ENCODE measurements at places on chromosomes 5 and 9.

DNA sequence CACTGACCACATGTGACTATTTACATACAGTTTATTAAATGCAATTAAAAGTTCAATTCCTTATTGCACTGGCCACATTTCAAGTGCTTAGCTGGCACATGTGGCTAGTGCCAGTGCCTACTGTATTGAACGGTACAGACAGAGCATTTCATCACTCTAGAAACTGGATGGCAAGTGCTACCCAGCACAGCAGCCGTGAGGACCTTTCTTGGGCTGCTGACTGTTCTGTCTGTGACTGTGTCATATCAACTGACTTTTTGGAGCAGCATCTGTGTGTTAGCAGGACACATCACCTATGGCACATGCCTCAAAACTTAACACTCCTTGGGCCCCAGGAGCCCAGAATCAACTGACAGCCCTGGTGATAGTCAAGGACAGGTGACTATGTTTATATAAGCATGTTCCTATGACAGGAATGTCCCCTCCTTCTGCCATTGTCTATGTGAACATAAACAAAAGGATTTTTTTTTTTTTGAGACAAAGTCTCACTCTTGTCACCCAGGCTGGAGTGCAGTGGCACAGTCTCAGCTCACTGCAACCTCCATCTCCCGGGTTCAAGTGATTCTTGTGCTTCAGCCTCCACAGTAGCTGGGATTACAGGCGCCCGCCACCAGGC, 8.9 kb downstream of the IRF1 start:
- DNase-seq: no peak

GRCh38 chr5:124697501-124697900, 48.9 kb downstream of the ZNF608 start:
- DNase-seq: no peak

DNA sequence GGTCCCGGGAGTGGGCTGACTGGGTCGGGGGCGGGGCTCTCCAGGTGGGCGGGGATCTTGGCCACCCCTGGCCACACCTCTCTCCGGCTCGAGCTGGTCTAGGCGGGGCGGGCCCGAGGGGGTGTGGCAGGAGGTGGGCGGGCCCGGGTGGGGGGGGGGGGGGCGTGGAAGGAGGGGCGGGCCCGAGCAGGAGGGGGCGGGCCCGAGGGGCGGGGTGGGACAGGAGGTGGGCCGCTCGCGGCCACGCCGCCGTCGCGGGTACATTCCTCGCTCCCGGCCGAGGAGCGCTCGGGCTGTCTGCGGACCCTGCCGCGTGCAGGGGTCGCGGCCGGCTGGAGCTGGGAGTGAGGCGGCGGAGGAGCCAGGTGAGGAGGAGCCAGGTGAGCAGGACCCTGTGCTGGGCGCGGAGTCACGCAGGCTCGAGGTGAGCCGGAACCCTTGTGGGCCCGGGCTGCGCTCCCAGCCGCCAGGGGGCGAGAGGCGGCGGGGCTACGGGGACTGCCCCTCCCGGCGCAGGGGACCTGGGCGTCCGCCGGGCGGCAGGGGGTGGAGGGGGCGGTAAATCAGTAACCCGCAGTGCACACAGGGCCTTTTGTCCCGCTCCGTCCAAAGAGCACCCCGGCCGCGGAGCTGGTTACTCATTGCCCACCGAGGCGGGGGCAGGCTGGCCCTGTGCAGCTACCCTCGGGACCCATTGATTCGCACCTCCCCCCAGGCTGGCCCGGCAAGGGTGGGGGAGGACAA, at the start of gene FGFR4:
TSS of gene FGFR4 (plus strand) at position 262 of the 744 bp plus-strand sequence. CDS start 2,688 bp downstream, outside the sequence.
- no peak for DNase-seq

DNA sequence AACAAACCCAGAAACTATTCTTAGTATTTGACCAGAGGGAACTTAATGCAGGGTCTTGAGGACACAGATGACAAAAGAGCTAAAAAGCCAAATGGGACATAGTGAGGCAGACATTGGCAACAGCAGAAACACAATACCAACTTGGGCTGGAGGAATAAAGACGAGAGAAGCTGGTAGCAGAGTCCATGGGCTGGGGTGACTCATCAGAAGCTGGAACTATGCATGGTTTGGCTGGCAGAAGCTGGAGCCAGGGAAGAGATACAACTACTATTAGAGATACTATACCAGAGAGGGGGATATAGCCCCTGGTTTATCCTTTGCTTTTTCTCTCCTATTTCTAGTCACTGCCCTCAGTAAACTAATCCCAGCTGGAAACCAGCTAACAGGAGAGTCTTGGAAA, 29.2 kb upstream of the DPYSL3 start:
- no peak for DNase-seq

DNA sequence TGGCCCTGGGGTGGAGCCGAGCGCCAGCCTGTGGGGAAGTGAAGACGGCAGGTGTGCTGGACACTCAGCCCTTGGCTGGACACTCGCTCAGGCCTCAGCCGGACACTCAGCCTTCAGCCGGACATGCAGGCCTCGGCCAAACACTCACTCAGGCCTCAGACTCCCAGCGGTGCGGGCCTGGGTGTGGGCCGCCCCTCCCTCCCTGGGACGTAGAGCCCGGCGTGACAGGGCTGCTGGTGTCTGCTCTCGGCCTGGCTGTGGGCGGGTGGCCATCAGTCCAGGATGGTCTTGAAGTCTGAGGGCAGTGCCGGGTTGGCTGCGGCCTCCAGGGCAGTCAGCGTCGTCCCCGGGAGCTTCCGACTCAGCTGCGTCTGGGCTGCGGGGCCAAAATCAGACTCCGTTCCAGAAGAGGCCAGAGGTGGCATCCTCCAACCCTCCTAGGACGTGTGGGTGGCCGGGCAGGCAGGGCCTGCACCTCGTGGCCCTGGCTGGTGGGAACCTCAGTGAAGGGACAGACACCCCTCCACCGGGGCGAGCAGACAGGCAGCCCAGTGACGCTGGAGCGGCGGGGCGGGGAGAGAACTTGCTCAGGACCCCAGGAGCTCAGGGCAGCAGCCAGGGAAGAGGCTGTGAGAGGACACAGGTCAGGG, 28.4 kb downstream of the SLC6A18 start:
- no peak for DNase-seq

DNA sequence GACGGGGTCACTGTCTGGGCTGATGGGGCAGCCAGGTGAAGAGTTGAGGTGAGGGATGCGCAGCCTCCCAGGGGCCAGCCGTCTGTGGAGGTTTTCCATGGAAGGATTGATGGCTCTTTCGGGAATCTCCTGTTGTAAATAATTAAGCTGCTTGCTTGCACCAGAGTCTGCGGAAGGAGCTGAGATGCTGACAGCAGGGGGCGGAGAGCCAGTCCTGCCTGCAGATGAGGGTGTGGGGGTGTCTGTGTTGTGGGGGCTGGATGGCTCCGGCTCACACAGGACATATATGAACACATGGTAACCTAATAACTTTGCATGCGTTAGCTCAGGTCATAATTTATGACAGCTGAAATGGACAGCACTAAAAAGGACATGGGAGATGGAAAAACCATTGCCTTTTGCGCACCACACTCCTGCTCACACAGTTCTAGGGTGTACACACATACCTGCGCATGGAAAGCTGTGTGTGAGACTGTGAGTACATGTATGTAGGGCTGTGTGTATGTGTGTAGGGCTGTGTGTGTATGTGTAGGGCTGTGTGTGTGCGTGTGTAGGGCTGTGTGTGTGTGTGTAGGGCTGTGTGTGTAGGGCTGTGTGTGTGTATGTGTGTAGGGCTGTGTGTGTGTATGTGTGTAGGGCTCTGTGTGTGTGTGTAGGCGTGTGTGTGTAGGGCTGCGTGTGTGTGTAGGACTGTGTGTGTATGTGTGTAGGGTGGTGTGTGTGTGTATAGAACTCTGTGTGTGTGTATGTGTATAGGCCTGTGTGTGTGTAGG, 36.8 kb upstream of the SEMA4D start:
- DNase-seq: no peak

- no peak for DNase-seq
These were observed 17.4 kb upstream of the KCNIP1 start for GRCh38 chr5:170486371-170486770.

DNA sequence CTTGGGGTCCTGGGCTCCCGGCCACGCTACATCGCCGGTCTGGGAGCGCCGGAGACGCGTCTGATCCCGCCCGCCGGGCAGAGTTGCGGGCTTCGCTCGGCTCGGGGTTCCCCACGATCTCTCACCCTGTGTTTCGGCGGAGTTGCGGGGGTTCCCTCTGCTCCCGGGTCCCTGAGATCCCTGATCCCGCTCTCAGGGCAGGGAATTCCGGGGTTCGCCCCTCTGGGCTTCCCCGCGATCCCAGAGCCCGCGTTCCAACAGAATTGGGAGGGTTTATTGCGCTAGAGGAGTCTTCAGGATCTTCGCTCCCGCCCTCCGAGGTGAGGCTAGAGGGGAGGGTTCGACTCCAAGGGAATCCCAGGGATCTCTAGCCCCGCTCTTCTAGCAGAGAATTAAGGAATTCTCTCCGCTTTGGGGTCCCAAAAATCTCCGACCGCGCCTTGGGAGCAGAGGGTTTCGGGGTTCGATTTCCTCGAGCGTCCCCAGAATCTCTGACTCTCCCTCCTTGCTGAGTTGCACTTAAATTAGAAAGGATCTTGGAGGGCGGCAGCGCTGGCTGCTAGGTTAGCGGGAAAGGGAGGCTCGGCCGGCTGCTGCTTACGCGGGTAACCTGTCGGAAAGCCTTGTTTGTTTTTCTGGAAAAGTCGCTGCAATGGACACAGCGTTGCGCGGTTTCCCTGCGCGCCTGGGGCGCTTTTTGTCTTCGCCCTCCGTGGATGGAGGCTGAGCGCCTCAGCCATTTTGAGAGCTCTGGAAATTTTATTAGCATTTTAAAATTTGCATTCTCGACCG, 1.3 kb downstream of the DMRT1 start:
- no peak for DNase-seq

DNA sequence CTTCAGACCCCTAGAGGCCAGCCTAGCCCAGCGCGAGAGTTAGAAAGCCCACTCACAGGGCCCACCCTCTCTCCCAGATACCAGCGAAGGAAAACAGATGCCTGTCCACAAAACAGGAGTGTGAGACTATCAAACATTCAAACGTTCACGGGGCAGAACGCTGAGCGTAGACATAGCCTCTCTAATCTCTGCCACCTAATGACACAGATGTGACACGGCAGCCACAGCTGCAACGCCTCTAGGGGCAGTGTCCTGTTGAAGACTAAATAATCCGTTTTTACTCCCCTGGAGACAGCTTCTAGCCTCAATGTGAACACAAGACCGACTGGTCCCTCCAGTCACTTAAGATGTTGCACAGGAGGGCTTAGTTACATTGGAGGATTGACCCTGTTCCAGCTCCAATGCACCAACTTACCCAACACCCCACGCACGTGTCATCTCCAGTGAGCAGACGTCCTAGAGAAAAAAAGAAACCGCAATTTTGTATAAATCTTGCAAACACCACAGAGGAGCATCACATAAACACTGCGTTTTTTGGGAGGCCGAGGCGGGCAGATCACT, 14.3 kb downstream of the DIPK1B start:
- DNase-seq: no peak

- no peak for DNase-seq
These were observed 158.1 kb upstream of the VCAN start for GRCh38 chr5:83313436-83313835.

DNA sequence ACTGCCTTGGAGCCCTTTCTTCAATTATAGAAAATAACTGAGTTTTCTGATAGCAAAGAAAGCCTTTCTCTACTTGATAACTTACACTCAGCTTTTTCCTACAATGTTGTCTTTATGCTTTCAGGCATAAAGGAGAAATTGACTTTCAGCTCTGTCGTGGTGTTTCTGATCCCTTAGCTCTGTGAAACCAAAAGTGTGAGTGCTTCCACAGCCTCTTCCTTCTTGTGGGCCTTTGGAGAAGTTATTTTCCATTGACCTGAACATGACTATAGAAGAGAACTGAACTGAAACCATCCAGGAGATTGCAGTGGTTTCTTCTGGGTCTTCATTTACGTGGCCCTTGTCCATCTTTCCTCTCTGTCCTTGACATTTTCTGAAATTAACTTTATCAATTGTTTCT, 59.5 kb upstream of the EQTN start:
- DNase-seq: no peak

DNA sequence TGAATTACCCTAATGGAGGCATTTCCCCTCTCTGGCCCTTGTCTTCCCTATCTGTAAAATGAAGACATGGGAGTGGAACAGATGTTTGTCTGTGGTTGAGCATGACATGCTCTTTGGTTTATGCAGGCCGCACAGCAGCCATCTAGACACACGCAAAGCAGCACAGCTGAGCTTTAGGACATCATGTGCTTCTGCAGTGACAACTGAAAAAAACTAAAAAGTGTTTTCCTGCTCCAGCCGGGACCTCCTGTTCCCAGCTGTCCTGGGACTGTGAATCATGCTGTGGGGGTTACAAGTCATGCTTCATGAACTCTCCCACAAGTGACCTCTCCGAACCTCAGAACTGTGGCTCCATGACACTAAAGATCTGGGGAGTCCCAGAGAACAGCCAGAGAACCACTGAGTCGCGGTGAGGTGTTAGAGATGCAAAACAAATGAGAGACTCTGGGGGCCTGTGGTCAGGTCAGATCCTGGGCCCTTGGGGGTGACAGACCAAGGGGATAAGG, 1.7 kb downstream of the SMIM3 start:
- DNase-seq: no peak

GRCh38 chr5:95730730-95731570, at the start of gene RHOBTB3:
Gene RHOBTB3, plus strand, starts transcription at chr5:95731336. Its CDS starts 347 bp downstream, at chr5:95731683.
- DNase-seq: no peak

GRCh38 chr5:36667824-36668223, 61.4 kb downstream of the SLC1A3 start:
- DNase-seq: no peak

DNA sequence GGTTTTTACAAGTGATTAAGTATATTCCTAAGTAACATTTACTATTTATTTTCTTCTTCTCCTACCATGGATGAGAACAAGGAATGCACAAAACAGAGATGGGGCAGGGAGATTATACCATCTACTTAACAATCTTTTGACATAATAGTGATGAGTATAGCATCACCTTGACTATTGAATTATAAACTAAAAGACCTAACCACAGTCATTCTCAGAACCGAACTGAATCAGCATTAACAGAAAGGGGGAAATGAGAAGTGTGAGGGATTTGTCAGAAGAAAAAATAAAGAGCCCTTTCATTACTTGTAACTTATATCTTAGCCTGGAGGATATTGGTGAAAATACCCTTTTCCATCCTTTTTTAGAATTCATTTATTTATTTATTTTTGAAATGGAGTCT, 21.9 kb downstream of the OR2Y1 start:
- DNase-seq: no peak

DNA sequence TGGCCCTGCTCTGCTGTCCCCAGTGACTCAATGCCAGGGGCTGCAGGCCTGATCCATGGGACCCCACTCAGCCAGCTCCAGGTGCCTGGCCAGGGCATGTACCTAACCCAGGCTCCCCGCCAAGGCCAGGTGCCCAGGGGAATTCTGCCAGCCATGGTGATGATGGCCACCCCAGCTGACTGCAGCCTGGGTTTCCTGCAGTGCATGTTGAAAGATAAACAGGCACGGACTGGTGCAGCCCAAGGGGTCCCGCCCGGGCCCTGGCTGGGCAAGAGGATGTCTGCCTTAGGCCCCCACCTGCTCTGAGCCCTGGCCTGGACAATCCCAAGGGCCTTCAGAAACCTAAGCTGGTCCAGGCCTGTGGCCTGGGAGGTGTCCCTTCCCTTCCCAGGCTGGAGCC, 1.2 kb downstream of the ABCA2 start:
- no peak for DNase-seq

DNA sequence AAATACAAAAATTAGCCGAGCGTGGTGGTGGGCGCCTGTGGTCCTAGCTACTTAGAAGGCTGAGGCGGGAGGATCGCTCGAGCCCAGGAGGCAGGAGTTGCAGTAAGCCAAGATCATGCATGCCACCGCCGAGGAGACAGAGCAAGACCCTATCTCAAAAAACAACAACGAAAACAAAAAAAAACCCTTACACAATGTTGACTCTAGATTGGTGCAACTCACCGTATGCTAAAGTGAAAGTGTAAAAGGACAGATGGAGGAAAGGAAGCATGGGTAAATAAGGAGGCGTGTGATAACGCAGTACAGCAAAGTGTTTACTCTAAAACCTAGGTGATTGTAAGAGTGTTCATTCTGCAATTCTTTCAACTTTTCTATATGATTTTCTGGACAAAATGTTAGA, 15.9 kb upstream of the RUFY1 start:
- no peak for DNase-seq
